ENCODE measurements at places on chromosomes 2 and 18.

DNA sequence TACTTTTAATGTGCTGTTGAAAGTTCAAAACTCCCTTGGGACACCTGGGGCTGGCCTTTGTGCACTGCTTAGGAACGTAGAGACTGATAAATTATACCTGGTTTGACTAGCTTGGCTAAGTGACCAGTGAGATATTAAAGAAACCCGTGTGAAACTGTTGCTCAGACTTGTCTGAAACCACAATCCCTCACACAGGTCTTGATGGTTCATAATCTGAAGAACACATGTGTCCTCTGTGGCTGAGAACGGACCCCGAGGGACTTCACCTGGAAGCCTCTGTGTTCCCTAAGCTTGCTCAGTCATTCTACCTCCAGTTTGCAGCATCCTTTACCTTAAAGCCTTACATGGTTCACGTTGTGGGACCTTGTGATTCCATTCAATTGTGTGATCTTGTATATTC lies 218.8 kb downstream of the CBLN2 start:
- DNase-seq = no peak

DNA sequence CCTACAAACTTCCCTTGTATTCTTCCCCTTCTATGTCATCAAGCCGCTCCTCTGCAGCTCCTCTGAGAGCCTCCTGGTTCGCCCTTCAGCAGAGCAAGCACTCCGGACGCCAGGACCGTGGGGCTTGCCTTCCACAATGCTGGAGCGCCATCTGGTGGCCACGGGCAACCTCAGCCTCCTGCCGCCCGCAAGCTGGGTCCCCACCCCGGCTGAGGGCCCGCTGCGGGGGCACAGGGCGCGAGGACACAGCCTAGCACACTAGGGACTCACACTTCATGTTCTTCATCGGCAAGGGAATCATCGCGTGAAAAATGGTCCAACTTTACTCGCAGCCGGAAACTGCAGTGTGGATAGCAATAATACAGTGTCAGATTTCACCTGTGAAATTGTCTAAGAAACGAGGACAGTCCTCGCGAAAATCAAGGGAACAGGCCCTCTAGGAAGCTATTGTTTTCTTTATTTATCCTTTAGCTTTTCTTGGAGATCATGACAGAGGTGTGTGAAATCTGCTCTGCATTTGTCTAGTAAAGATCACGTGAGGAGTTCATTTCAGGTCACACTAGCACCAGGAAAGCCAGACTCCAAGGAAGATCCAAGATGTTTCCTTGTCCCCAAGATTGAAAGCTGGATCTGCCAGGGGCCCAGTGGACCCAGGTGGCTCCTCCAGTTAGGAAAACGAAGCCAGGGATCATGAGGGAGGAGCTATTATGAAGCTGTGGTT lies 5.8 kb downstream of the PRLH start:
- peak; percentile 81 for DNase-seq

DNA sequence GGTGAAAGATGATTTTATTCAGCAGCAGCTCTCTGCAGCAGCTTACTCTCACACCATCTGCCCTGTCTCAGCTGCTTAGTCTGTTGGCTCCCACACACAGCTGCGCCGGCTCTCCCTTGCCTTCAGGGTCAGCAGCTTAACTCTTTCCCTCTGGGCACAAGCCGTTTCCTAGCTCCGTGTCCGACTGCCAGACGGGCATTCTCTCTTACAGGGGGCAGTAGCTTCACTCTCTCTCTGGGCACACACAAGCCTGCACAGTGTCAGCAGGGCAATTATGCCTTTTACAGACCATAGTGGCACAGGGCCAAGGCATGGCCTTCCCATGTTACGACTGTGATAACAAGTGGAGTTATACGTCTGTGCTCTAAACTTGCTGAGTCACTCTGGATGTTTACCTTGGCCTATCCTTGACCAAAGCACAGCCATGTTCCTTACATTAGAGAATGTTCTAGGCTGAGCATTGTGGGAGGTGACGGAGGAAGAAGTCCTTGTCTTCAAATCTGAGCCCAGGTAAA lies 31.7 kb downstream of the PCARE start:
- no peak for DNase-seq

DNA sequence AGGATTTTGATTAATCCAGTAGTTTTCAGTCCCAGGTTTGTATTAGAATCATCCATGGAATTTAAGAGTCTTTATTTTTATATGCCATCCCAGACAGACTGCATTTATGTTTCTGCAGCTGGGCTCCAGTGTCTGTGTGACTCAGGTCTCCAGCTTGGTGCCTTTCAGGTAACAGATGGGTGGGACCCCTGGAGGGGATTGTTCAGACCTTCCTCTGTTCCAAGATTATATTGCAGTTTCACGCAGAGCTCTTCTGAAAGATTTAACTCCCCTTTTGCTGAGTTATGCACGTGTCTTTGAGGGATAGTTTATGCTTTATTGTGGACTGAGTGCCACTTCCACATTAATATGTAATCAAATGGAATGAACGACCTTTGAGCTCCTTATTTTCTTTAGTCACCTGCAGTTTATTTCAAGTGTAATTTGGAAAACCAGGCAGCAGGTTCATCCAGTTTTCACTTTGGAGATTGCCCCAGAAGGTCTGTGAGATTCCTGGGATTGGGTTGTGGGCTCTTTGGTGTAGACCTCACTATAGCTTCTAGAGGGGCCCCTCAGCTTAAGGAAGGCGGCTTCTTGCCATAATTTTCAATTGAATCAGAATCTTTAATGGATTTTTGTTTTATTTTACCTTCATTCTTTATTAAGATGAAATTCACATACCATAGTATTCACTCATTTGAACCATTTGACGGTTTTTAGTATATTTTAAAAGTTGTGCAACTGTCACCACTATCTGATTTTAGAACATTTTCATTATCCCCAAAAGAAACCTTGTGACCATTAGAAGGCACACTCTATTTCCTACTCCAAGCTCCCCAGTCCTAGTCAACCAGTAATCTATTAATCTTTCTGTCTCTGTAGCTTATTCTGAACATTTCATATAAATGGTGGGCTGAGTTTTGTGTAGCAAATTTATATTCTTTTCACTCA lies 135.0 kb downstream of the WDSUB1 start:
- no peak for DNase-seq

DNA sequence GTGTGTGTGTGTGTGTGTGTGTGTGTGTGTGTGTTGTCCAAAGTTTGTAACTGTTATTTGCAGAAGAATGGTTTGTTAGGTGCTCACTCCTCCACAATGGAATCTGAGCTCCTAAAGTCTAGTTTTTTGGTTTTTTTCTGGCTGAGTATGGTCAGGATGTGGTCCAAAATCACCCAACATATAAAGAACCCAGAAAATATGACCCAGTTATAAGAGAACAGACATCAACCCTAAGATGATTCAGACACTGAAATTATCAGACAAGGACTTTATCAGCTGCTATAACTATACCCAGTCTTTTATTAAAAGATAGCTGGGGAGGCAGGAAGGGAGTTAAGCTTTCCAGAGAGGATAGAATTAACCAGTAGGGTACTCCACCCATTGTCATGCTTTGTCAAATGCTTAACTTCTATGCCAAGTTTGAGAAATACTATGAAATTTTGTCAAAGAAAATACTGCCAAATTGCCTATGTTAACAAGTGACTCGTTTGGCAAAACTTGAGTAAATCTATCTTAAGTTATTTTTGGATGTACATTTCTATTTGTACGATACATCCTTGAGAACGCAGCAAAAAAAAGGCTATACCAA lies 57.5 kb downstream of the TANK start:
- DNase-seq = no peak

DNA sequence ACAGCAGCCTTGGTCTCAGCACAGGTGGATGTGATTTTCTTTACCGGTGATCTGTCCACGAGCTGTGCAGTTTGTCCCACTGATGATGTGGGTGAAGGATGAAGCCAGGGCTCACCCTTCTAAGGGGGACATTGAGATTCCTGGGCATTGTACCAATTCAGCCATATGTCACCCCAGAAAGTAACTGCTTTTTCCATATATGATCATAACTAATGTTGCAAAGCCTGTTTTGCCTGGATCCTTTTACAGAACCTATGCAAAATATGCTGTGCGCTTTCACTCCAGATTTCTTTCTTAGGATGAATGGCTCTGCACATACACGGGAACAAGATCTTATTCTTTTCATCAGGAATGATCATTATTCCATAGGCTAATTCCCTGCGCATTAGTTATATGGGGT lies 96.9 kb upstream of the POU3F3 start:
- no peak for DNase-seq

- no peak for DNase-seq
Measured at GRCh38 chr18:25192065-25192464, 159.9 kb downstream of the ZNF521 start.

GRCh38 chr2:109721626-109722025 lies 72.5 kb upstream of the RGPD5 start:
- no peak for DNase-seq

DNA sequence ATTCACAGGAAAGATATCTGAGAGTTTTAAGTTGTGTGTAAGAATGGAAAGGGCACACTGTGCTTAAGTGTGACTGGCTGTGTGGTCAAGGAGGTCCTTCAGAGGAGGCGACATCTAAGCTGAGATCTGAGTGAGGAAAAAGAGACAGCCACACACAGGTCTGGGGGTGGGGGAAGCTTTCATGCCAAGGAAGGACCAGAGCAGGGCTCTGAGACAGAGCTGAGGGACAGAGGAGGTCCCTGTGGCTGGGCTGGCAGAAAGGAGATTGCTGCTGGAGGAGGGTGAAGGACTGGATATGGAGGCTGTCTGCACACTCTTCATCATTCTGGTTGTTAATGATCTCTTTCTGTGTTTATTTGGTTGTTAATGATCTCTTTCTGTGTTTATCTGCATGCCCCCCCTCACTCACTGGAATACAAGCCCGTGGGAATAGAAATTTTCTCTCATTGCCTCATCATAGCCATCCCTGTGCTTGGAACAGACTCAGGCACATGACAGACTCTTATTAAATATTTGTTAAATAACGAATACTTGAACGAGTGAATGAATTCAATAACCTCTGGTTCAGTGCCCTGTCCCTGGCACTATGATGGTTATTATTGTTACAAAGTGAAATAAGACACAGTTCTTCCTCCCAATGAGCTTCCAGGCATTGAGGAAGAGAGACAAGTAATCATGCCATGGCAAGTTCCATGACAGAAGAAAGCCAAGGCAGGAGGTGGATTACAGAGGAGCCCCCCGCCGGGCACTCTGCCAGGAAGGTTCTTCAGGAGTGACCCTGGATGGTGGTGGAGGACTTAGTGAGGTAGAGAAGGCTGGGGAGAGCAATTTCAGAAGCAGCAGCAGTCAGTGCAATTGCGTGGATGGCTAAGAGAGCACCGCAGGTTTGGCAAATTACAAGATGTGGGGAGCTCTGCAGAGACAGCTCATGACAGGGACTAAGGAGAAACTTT lies 399.4 kb upstream of the HS6ST1 start:
- DNase-seq = no peak

DNA sequence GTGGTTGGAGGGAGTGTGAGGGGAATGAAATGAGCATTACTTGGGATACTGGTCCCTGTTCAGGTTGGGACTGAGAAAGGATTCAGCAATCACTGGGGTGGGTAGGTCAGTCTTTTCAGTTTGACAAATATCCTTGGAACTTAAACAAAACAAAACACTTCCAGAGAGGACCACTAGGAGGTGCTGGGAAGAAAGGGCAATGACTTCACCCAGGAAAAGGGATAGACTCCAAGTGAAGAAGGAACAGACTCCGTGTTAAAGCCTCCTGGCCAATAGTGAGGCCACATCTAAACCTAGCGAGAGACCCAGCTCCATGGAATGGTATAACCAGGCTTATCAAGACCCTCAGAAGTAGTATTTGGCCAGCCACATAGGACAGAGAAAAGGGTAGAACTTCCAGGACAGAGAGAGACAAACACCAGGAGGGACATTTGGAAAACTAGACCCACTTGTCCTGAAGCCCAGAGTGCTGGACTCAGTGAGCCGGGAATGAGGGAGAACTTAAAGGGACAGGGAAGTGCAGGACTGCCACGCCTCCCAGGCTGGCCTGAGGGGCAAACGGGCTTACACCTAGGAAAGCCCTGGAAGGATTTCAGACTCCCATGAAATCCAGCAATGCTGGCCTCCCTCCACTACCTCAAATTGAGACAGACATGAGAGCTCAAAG lies 19.6 kb upstream of the KCNG3 start:
- no peak for DNase-seq

DNA sequence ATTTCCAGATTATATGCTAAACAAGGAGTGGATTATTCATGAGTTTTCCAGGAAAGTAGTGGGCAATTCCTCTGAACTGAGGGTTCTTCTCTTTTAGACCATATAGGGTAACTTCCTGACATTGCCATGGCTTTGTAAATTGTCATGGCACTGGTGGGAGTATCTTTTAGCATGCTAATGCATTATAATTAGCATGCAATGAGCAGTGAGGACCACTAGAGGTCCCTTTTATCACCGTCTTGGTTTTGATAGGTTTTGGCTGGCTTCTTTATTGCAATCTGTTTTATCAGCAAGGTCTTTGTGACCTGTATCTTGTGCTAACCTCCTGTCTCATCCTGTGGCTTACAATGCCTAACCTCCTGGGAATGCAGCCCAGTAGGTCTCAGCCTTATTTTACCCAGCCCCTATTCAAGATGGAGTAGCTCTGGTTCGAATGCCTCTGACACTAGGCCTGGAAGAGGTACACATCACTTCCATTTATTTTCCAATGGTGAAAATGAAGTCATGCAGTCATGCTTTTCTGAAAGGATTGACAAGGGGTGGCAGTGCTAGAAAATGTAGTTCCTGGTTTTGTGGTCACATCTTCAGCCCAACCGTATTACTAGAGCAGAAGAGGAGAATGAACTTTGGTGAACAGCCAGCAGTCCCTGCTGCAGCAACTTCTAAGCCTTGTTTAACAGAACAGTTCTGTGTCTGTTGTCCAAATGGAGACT lies 26.6 kb upstream of the ITGA4 start:
- no peak for DNase-seq

GRCh38 chr2:9333591-9334171 lies 89.6 kb downstream of the ITGB1BP1 start:
- DNase-seq = no peak

GRCh38 chr18:79332646-79333045 lies 63.1 kb upstream of the NFATC1 start:
- no peak for DNase-seq
